ENCODE measurements at places on chromosomes 3 and 15.

- no peak for DNase-seq
Observed at GRCh38 chr3:170600005-170600624, 14.2 kb upstream of the SLC7A14 start.

GRCh38 chr3:119170821-119171220 lies 2.6 kb upstream of the UPK1B start:
- no peak for DNase-seq

GRCh38 chr3:28244491-28244890 lies 3.1 kb downstream of the CMC1 start:
- DNase-seq = no peak

- no peak for DNase-seq
Observed at GRCh38 chr15:76065245-76065644, 5.5 kb downstream of the TMEM266 start.

GRCh38 chr3:74590620-74591262 lies 23.7 kb downstream of the CNTN3 start:
- no peak for DNase-seq

DNA sequence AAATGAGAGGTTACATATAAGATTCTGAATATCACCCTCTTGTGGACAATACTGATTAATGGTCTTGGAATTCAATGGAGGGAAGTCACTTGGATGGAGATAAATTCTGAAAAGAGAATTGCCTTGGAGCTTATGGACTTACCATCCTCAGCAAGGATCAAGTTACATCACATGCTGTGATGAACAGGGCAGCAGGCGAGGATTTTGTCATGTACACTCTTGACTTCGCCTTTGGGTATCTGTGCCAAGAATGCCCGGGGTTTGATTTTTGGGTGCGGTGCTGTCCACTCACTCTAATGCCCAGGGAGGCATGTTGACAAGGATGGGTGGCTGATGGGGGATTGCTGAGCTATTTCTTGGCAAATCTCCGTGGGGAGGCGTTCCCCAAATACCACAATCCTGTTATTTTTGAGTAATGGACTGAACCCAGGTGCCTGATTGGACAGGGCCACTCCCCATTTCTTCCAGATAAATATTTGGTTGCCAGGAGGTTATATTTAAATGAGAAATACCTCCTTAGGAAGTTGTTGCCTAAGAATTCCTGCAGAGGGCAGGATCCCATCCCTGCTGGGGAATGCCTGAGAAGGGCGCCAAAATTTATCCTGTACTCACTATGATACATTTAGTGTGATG lies 96.3 kb downstream of the TPRG1 start:
- DNase-seq = no peak

DNA sequence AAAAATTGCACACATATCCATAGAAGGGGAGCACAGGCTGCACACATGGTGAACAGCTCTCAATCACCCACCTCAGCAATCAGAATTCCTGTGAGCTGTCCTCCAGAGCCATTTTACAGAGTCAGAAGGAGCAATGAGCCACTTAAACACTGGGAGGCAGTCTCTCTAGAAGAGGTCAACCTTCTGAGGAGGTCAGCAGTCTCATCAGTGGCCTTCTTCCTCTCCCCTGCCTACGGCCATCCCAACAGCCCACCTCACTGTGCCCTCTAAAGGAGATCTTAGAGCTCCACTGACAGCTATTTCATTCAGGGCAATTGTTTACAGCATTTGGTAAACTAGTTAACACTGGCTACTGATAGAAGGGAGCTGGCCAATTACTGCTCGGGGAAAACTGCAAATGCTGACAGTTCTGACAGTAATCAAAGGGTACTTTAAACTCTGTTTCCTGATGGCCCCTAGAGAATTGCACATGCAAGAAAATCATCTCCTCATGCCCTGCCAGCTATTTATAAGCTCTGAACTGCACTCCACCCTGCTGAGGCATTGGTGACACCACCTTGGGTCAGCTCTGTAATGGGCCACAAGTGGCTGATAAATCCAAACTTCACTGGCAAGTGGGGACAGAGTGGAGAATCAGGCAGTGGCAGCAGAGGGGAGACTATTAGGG lies 42.1 kb upstream of the TSPAN3 start:
- DNase-seq = no peak

GRCh38 chr15:64905119-64905831 lies 6.4 kb upstream of the ANKDD1A start:
- DNase-seq = peak; percentile 58

DNA sequence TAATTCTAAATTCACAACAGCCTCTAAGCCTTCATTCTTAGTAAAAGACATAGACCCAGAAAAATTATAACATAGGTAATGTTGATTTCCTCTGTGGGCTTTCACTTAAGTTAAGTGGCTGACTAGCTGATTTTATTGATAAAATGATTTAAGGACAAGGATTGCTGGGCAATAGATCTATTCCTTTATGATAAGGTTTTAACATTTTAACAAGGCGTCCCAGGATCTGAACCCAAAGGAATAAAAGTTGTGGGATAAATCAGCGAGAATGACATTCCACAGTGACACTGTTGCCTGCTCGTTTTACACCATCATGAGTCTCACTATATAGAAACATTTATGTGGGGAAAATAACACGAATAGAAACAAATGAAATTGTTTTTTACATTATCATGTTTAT lies 1151.0 kb downstream of the ZPLD1 start:
- DNase-seq = no peak

DNA sequence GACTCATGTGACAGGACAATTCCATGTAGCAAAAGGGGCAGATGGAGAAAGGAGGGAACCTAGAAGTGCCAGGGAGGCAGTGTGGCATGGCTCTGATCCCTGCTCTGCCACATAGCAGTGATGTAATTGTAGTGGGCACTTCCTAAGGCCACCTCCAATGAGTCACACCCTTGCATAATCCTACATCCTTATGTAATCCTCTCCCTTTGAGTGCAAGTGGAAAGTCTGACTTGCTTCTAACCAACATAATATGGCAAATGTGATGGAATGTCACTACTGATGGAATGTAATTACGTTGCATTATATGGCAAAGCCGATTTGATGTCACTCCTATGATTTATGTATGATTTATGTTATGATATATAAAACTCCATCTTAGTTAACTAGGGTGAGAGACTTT lies 72.9 kb upstream of the ATP2C1 start:
- DNase-seq = no peak

- no peak for DNase-seq
Observed at GRCh38 chr3:62319570-62320243, 53.6 kb downstream of the FEZF2 start.

- no peak for DNase-seq
Observed at GRCh38 chr3:47348411-47349154, 32.2 kb upstream of the PTPN23 start.

DNA sequence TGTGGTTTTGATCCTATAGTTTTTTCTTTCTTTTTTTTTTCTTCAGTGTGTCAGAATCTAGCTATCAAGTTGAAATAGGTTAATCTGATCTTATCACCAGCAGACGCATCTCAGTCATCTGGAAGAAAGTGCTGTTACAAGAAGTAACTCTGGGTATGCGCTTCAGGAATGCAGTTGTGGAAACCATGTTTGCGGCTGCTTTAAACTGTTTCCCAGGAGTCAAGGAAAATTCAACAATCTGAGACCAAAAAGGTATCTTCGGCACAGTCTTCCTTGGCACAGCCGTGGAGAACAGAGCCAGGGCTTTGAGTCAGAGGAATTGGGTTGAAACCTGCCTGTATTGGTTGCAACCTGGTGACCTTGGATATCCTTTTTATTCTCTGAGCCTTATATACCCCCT lies 59.9 kb downstream of the CD47 start:
- no peak for DNase-seq
